ENCODE measurements at places on chromosomes 12 and 14. TPM values are rescaled to one million over a fixed set of nuclear protein-coding genes. Genes with fewer than 3 reads are reported as not detected.
A peak's percentile ranks its signal among the peaks of the same experiment; 100 is the strongest.

GPR162 gene
- total RNA-seq: 13.8 TPM

DNA sequence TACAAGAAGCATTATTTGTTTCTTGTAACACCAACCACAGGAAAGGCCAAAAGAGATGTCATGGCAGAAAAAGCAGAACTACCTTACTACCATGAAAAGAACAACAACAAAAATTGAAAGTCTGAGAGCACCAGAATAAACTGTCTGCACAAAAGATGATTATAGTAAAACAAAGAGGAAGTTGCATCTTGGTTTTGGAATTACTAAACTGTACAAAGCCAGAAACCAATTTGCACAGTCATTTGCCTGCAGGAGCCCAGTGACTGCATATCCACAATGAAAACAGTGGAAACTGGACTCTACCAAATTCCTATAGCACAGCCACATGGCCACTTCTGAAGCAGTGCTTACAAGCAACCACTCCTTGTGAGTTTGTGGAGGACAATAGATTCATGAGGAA is 276.2 kb downstream of the SSPN start:
- DNase-seq: peak; percentile 7

DNA sequence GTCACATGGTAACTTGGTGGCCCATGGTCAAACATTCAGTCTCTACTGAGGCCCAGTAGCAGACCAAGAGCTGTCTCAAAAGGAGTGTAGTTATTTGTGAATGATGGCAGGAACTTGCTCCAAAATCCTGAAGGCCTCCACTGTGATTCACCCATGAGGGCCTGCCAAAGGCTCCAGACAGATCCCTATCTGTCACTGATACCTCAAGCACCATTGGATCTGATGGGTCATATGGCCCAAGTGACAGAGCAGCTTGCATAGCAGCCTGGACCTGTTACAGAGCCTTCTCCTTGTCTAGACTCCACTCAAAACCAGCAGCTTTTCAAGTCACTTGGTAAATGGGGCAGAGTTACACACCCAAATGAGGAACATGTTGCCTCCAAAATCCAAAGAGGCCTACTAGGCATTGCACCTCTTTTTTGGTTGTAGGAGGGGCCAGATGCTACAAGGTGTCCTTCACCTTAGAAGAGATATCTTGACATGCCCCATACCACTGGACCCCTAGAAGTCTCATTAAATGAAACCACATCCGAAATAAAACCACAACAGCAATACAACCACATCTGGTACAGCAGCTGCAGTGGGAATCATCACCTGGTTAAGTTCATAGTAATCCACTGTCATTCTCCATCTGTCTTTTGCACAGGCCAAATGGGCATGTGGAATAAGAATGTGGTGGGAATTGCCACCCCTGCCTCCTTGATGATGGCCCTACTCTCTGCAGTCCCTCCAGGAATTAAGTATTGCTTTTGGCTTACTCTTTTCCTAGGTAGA is 150.4 kb upstream of the MAX start:
- no peak for DNase-seq

DNA sequence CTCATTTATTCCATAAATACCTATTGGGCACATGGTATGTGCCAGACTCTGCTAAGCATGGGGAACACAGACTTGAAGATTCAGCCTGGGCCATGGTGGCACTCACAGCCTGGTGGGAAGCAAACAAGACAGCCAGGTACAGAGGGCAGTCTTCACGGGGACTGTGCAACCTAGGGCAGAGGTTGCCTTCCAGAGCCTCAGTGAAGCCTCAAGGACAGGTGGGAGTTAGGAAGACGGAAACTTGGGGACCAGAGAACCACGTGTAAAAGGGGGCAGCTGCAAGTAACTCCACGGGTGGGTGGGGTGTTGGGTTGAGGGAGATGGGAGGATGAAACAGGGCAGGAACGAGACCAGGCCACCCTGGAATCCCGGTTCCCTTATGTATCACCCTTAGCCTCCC is 980 bp upstream of the LTBR start:
- no peak for DNase-seq

ARHGAP9 gene
- not detected for total RNA-seq

GLI1 gene
- total RNA-seq: 6.3 TPM

GRCh38 chr12:52231305-52232202 is 1.5 kb upstream of the KRT7 start:
- no peak for DNase-seq

DYNC1H1 gene
- total RNA-seq: 113 TPM

KRT3 gene
- total RNA-seq: not detected

- DNase-seq: peak; percentile 80
These were observed 3.8 kb upstream of the SMARCC2 start for GRCh38 chr12:56193025-56193578.

IFI27 gene
- total RNA-seq: 2,076 TPM

- no peak for DNase-seq
These were observed 5.2 kb upstream of the AP1G2 start for GRCh38 chr14:23572836-23573235.

DNA sequence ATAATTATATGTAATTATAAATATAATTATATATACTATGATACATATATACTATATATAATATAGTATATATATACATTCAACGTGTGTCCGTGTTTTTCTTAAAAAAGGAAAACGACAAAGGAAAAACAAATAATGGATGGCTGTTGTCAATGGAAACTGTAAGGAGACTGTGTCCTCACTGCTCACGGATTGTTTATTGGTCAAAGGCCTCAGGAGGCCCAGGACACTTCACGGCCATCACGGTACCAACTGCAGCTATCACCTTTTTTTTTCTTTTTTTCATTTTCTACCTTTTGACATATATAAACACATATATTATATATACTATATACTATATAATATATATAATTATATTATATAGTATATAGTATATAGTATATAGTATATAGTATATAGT is 113.4 kb downstream of the SPTSSA start:
- DNase-seq: no peak

DNA sequence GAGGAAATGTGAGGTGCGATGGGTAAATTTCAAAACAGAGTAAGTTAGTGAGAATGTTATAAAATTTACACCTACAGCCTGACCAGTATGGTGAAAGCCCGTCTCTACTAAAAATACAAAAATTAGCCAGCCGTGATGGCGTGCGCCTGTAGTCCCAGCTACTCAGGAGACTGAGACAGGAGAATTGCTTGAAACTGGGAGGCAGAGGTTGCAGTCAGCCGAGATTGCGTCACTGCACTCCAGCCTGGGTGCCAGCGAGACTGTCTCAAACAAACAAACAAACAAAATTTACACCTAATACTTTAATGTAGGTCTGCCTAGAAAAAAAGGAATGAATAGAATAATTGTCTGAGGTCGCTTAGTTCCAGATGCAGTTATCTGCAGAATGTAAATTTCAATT is 37.6 kb downstream of the SLC2A14 start:
- DNase-seq: no peak

GRCh38 chr14:55136241-55136640 is 7.2 kb downstream of the LGALS3 start:
- no peak for DNase-seq

- no peak for DNase-seq
These were observed 46.7 kb upstream of the PTPRR start for GRCh38 chr12:70966996-70967790.

GRCh38 chr12:123506843-123507236 is 26.7 kb downstream of the RILPL1 start:
- no peak for DNase-seq

DNA sequence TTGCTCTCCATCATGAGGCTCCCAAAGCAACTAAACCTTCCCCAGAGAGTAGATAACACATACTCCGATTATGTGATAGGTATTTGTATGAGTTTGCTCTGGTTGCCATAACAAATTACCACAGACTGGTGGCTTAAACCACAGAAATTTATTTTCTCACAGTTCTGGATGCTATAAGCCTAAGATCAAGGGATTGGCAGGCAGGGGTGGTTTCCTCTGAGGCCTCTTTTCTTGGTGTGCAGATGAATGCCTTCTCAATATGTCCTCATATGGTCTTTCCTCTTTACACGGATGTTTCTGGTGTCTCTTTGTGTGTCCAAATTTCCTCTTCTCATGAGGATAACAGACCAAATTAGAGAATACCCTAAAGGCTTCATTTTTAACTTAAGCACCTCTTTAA is 285.8 kb upstream of the GRIP1 start:
- peak; percentile 47 for DNase-seq

DNA sequence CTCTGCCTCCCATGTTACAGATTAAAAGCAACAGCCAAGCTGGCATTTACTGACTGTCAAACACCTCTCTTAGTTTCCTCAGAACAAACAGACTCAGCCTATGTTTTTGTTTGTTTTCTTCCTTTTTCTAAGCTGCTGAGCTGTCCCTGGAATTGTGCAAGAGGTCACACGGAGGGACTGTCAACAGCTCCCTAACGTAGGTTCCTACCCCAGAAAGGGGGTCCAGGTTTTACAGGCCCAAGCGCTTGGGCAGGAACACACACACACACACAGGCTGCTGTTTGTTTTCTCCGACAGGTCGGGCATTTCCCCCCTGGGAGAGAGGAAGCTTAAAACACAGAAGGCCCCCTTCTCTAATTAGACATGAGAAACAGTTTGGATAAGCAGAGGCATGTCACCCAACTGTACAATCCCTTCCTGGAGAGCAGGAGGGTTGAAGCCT is 739.6 kb upstream of the TBX3 start:
- no peak for DNase-seq

DNA sequence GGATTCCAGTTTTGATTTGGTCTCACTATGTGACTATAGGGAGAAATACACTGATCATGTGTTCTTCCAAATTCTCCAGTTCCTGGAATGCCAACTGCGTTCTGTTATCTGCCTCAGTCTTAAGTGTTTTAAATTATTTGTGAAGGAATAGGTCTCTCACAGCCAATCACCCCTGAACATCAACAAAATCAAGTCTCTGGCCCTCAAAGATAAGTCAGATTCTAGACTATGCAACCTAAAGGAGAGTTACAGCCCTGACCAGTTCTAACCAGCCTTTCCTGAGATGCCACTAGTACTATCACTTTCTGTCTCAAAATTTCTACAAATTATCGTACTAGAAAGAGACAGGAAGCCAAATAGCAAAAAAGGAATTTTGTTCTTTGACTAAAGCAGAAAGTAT is 22.3 kb downstream of the ZFC3H1 start:
- DNase-seq: no peak

GRCh38 chr12:26275313-26276131 is 80.1 kb downstream of the SSPN start:
- DNase-seq: peak; percentile 76

PRH2 gene
- not detected for total RNA-seq

OTUB2 gene
- total RNA-seq: 2.5 TPM

DNA sequence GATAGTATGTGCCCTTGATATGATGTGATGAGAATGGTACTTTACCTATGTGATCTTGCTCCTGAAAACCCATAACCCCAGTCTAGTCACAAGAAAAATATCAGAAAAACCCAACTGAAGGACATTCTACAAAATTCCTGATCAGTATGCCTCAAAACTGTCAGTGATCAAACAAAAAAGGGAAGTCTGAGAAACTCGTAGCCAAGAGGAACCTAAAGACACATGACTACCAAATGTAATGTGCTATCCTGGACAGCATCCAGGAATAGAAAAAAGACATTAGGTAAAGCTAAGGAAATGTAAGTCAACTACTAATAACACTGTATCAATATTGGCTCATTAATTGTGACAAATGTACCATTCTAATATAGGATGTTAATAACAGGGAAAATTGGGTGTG is 4.1 kb upstream of the WIF1 start:
- DNase-seq: no peak

DNA sequence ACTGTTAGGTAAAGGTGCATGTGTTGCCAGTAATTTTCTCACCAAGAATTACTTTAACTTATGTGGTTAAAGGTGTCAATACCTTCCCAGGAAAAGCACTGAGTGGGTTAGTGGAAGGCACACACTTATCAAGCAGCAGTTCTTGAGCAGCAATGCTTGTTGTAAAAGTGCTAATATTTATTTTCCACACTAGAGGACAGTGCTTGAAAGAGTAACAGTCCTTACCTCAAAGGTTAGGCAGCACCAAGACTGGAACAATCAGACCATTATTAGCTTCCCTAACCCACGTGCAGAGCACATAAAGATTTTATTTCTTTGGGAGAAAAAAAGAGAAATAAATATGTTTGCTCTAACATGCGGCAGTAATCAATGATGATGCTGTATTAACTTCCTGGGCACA is 48.8 kb upstream of the KRR1 start:
- peak; percentile 11 for DNase-seq

DNA sequence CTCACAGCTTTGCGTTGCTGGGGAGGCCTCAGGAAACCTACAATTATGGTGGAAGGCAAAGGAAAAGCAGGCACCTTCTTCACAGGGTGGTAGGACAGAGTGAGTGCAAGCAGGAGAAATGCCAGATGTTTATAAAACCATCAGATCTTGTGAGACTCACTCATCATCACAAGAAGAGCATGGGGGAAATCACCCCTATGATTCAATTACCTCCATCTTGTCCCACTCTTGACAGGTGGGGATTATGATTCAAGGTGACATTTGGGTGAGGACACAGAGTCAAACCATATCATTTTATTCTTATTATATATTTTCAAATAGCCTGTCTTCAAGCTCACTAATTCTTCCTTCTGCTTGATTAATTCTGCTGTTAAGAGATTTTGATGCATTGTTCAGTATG is 665.3 kb downstream of the TRHDE start:
- no peak for DNase-seq

- no peak for DNase-seq
These were observed 308.1 kb downstream of the EGLN3 start for GRCh38 chr14:33642691-33643244.

- peak; percentile 26 for DNase-seq
These were observed 27.1 kb upstream of the TCL1A start for GRCh38 chr14:95741038-95741490.

Measured in H4 (cell line).